ENCODE measurements at places on chromosomes 5 and 9.
A peak's percentile ranks its signal among the peaks of the same experiment; 100 is the strongest.

DNA sequence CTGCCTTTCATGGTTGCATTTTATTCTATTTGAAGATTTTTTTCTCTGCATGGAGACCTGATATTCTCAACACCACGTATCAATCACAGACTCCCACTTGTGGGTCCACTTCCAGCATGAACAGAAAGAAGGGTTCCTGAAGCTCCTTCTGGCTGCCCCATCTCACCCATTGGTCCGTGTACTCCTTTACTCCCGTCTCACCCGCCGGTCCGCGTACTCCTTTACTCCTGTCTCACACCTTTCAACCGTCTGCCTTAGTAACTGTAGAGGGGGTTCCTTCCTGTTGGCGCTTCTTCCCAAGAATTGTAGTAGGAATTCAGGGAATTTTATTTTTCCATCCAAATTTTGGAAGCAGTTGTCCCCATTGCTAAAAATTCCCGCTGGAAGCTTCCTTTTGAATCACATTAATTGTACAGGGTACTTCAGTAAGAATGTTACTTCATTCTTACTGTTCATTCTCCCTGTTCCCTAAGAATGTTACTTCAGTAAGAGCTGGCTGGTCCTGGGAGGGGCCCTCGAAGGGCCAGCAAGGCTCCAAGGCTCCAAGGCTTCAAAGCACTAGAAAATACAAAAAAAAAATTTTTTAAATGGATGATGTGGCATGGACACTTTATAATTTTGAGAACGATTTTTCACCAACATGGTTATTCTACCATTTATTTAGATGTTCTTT lies 3.9 kb upstream of the LPCAT1 start:
- no peak for DNase-seq

- no peak for DNase-seq
Measured at GRCh38 chr5:120375248-120375647, 88.9 kb upstream of the PRR16 start.

DNA sequence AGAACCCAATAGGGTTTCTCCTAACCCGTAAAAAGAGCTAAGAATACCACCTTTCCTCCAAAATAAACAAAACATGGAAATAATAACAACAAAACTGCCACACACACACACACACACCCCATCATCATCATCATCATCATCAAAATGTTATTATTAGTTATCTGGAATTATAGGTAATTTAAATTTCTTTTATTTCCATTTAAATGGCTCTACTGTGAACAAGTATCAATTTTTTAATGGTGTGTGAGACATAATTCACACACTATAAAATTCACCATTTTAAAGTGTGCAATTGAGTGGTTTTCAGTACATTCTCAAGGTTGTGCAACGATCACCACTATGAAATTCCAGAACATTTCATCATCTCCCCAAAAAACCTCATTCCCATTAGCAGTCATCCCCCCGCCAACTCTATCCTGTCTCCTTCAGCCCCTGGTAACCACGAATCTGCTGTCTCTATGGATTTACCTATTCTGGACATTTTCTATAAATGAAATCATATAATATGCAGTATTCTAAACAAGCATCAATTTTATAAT lies 172.7 kb downstream of the ROR2 start:
- DNase-seq: no peak

- DNase-seq: no peak
Measured at GRCh38 chr9:75903785-75904360, 13.4 kb downstream of the PCSK5 start.

DNA sequence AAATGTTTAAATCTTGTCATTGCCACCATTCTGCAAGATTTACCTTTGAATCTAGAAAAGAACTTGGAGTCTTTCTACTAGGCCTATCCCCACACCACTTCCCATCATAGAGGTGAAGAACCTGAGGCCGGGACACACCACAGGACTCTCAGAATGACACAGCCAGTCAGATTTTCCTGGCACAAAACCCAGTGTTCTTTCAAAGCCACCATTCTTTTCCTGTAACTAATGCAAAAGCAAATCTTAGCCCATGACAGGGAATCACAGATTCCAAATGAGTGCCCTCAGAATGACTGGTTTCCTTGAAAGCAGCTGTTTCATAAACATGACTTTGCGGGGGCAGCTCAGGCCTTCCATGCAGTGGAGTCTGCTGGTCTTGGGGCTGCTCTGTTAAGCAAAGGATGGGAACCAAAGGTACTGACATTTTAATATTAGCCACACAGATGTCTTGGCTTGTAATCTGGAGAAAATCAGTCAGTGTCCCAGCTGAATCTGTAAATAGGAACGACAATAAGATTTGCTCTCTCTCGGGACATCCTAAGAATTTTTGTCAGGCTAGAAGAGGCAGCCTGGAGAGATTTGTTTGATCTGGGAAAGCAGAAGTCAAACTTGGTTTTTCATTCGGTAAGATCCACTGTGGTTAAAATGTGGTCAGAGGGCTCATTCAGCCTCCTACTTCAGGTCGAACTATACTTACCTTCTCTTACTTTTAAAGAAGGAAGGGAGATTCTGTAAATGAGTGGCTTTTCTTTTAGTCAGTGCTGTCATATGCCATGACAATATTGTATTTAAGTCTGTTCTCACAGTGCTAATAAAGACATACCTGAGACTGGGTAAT lies 115.1 kb downstream of the PALM2AKAP2 start:
- DNase-seq: peak; percentile 33

GRCh38 chr5:79074641-79075040 lies 5.1 kb downstream of the BHMT2 start:
- DNase-seq: no peak

- DNase-seq: no peak
Measured at GRCh38 chr9:8564960-8565359, 765.4 kb upstream of the DMAC1 start.

DNA sequence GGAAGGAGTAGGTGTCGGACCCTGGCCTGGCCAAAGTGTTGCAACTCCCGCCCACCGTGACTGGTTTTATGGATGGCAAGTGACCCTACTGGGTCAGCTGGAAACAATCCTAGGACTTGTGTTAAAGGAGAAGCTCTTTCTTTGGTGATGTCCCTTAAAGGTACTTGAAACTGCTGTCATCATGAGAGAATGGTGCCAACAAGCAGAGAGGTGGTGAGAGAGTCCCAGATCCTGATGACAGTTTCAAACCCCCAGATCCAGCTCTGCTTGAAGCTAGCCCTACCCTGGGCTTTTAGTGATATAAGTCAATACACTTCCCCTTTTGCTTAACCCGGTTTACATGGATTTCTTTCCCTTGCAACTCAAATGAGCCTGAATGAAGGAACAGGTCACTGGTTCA lies 72.5 kb upstream of the UBTD2 start:
- no peak for DNase-seq

DNA sequence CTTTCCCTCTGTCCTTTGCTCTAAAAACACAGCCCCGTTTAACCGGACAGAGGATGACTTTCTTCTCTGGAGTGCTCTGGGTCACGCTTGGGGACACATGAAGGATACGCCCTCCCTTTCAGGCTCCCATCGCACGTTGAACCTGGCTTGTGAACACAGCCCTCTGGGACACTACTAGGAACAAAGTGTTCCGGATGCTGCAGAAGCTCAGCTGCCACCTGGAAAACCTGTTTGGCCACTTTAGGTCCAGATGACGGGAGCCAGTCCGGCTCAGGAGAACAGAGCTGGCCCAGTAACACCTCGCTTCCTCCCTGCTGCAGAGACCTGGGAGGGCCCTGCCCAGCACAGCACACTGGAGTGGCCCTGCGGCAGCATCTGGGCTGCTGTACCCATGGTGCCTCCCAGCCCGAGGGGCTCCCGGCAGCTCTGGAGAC lies 60.1 kb downstream of the GADD45G start:
- no peak for DNase-seq

DNA sequence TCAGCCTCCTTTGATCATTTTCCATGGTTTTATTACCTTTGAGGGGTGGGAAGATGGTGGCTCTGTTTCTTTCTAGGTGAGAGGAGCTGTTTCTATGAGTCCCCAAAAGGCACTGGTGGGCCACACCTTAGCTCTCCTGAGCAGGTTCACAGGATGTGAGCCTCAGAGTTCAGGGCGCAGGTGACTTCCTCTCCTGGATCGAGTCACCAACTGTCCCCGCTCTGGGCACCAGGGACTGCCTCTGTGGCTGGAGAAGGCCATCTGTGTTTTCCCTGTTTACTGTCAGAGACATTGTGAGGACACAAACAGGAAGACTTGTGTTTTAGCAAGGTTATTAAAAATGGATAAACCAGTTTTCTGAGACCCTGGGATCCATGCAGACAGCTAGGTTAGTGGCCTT lies 68.5 kb downstream of the IL31RA start:
- peak; percentile 15 for DNase-seq

- DNase-seq: no peak
Measured at GRCh38 chr5:135641734-135642487, 63.1 kb upstream of the CXCL14 start.

GRCh38 chr5:154783774-154784460 lies 28.7 kb downstream of the LARP1 start:
- peak; percentile 53 for DNase-seq

DNA sequence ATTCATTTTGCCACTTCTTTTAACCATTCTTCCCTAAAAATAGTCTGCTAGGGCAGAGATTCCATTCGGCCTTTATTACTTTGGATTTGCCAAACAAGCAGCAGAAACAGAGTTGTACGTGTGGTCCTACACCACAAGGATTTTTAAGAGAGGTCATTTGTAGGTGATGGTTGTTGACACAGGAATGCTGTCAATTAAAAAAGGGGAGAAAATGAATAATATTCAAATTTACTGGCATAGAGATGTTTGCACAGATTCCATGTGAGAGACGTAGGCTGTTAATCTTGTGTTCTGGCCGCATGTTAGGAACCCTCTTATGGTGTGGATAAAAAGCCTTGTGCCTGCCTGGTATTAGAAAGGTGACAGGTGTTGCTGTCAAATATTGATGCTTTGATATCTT lies 34.9 kb downstream of the TRIO start:
- DNase-seq: no peak

DNA sequence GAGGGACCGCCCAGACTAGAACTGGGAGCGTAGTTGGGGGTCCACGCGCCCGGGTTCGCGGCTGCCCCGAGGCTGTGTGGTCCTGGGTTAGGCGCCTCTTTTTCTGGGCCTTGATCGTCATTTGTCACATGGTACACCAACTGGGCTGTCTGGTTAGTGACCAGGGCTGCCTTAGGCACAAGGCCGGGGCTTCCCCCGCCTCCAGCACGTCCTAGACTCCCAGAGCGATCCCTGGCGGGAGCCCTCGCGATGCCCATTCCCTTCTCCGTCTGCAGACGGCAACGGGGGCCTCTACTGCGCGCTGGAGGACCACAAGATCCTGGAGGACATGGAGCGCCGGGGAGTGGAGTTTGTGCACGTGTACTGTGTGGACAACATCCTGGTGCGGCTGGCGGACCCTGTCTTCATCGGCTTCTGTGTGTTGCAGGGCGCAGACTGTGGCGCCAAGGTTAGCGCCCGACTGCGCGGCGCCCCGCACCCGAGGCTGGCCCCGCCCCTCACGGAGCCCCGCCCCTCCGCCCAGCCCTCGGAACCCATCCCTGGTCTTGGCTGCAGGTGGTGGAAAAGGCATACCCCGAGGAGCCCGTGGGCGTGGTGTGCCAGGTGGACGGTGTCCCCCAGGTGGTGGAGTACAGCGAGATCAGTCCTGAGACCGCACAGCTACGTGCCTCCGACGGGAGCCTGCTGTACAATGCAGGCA lies 1.5 kb downstream of the UAP1L1 start:
- no peak for DNase-seq

DNA sequence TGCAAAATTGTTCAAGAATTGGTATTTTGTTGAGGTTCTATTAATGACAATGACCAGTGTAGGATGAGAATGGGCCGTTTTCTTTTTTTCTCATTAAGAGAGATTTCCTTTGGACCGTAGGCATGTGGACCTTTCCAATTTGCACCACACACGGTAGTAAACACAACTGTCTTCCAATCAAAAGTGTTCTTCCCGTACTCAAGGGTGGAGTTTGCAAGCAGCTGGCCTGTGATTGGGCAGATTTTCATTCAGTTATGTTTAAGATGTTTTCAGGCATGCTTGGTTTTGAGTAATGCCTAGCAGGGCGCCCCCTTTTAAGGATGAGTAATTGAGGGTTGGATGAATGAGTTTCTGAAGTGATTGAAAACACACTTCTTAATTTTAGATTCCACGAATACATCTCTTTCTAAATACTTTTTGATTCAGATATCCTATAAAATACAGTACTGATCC lies 2.5 kb downstream of the KDM3B start:
- DNase-seq: peak; percentile 68

DNA sequence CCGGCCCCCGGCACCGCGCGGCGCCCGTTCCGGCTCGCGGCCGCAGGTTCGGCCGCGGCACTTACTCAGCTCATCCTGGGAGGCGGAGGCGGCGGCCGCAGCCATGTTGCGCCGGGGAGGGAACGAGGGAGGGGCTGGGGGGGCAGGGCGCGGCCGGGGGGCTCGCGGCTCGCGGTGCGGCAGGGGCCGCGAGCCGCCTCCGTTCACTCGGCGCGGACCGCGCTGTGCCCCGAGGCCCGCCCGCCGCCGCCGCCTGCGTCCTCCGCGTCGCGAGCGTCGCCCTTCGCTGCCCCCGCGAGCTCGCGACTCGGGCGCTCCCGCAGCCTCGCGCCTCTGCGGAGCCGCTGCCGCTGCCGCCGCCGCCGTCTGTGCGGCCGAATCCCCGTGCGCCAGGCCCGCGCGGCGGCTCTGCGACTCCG lies 735 bp downstream of the ECPAS start:
- DNase-seq: peak; percentile 72

- DNase-seq: no peak
Measured at GRCh38 chr9:70746316-70746715, 331.9 kb upstream of the KLF9 start.

GRCh38 chr9:13411791-13412190 lies 132.3 kb upstream of the MPDZ start:
- DNase-seq: no peak

GRCh38 chr5:141603923-141604717 lies 14.7 kb downstream of the DIAPH1 start:
- DNase-seq: no peak

DNA sequence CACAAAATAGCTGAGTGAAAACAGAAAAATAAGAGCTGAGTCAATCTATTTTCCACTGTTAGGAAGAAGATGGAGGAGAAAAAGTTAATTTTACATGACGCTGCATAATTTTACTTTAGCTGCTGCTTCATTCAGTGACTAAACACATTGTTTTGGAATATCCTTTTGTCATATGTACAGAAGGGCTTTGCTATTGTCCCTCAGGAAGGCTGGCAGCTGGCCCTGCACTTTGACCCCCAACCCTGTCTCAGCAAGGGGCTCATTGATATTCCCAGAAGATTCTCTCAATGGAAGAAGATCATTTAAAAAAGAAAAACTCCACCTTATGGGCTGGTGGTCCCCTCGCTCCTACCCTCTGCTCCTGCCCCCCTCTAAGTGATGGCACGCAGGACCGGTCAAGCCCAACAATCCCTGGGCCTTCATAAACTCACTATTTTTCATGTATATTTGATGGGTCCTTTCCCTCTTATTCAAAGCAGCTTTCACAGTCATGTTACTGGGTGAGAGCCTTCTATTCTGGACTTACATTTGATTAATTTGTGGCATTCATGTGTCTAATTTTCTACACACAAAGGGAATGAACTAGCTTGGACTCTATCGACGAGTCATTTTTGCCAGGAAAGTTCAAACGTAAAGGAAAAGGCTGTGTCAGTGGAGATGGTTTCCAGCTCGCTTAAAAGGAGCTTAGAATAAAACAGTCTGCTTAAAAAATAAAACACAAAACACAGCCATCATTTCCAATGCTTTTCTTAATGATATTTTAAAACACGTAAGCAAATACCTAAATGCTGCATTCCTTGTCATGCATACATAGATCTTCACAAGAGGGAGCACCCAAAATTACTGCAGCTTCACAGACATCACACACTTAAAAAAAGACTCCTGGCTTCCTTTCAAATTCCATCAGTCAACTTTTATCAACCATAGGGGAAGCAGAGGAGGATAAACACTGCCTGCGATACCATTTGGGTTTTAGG lies 104.7 kb downstream of the EFNA5 start:
- DNase-seq: no peak

GRCh38 chr9:93536874-93537273 lies 39.5 kb upstream of the PHF2 start:
- DNase-seq: no peak
